Endothelial cell of coronary artery (primary cell): ENCODE measurements at places on chromosomes 7 and 10. TPM values are rescaled to one million over a fixed set of nuclear protein-coding genes. Genes with fewer than 3 reads are reported as not detected.

The ACTL6B gene
- not detected in 2 replicates for total RNA-seq

The TSPAN33 gene
- total RNA-seq = 0.27 and 0.38 TPM in 2 replicates

The PANK1 gene
- 3.1 and 3.7 TPM in 2 replicates for total RNA-seq

The IL15RA gene
- 8.5 and 9.7 TPM in 2 replicates for total RNA-seq

The HTR5A gene
- total RNA-seq = not detected in 2 replicates

The AKR1C8 gene
- total RNA-seq = not detected in 2 replicates

The TEX47 gene
- not detected in 2 replicates for total RNA-seq

The LRRTM3 gene
- total RNA-seq = not detected in 2 replicates

The LRRC27 gene
- 9.4 and 10.8 TPM in 2 replicates for total RNA-seq

The GRID2IP gene
- under 0.01 TPM in 1 of 2 replicates, not detected in the other for total RNA-seq

The MRLN gene
- total RNA-seq = not detected in 2 replicates
